T-helper 2 cell (primary cell): ENCODE measurements at places on chromosomes 5 and 9.

GRCh38 chr9:90900130-90900529, 98.5 kb downstream of the SYK start:
- DNase-seq, result no peak

DNA sequence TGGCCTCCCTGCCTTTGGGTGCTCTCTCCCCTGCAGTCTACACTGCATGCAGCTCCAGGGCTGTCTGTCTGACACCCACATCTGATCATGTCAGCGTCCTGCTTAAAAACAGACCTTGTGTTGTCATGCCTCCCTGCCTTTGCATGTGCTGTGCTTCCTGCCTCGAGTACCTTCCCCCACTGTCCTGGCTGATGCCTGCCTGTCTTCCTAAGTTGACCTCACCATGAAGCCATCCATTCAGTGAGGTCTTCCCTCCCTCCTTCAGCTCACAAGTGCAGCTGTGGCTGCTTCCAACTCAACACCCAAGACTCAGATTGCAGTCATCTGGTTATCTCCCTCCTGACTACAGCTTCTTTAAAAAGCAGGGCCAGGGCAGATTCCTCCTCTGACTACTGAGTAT, 5.5 kb downstream of the ANGPTL2 start:
- DNase-seq, result no peak

DNA sequence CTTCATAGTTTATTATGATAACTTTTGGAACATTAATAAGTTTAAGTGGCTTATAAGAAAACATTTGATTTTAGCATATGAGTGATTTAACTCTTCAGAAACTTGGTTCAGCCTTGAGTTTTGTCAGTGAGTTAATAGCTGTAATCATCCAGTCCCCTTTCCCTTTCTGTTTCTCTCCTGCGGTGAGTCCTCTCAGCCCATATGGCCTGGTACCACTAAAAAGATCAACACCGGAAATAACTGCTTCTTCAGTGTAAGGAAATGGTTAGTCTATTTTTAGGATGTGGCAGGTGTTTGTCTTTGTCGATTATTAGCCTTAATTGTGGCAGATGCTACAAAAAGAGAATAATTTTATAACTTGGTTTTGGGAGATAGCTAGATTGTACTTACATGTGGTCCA, 120.2 kb upstream of the GRHPR start:
- DNase-seq, result no peak

DNA sequence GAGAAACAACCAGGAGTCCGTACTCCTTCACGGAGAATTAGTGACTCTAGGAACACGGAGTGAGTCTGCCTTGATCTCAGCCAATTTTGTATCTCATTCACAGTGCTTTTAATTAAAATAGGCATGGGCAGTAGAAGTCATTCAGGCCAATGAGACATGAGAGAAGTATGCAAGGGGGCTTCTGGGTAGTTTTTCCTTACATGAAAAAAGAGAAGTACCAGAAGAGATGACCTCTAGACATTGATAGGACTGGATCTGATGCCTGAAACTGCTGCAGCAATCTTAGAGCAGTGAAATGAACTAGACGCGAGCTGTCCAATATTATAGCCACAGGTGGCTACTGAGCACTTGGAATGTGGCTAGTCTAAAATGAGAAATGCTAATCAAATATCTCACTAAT, 187.7 kb upstream of the TLE4 start:
- no peak for DNase-seq
